ENCODE measurements at places on chromosomes 2 and 18. TPM values are rescaled to one million over a fixed set of nuclear protein-coding genes. Genes with fewer than 3 reads are reported as not detected.

DNA sequence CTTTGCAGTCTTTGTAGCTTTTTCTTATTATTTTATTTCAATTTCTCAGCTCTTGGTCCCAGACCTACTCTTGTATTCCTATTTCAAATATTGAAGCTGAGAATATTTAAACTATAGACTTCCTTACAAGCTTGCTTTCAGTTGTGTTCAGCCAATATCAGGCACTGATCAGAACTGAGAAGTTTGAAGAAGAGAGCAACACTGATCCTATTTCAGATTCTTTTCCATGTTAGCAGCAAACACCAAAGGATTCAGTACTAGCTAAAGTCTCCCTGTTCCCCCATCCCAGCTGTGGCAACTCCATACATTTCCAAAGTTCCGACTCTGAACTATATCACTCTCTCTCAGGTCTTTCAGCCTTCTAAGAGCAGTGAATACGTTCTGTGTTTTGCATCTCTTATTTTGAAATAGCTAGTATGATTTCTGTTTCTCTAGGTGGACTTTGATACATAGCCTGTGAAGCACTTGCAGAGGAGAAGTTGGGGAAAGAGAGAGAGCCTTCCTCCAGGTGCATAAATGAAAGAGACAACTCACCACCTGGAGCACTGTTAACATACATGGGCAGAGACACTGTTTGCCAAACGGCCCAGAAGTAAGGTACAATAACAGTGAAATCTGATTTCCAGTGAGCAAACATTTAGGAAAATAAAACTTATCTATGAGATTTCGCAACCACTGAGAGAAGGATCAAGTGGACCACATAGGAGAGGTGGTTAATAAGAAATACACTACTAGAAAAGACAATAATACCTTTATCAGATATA lies 135.0 kb upstream of the ZNF804A start:
- no peak for DNase-seq

DNA sequence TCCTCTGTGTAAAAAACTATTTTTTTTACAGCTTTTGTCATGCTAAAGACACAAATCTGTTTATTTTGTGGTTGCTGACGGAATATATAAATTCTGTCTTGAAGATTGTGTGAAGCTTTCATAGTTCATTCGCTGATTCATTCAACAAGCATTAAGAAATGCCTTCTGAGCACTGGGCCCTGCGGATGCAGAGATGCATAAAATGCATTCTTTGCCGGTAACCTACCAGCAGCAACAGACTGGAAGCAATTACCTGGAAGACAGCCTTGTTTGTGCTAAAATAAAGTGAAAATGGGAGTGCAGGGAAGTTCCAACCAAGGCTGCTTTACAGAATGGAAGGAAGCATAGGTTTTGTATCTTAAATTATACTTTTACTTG lies 119.7 kb downstream of the PMAIP1 start:
- no peak for DNase-seq

DNA sequence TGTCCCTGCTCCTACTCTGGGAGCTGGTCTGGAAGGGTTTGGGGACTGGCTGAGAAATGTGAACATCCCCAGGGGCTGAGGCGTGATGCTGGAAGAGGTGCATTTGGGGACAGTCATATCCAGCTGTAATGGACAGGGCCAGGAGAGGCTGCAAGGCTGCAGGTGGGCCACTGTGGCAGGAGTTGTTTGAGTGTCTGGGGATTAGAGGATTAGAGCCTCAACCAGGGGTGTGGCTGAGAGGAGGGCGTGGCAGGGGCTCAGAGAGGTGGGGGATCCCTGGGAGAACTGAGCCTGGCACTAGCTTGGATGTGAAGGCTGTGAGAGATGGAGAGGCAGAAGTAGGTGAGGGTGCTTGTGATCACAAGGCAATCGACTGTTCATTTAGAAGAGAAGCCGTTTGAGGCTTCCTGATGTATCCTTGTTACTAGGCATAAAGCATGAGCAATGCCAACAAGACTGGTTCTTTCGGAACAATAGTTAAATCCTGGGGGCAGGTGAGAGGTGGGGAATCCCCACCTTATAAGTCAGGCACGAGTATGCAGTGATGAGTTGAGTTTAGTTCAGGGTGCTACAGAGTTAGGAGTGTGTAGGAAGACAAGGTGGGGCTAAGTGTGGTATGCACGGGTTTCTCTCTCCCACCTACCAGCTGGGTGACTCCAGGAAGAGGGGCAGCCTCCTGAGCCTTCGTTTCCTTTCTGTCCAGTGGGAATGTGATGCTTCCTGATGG lies 31.9 kb downstream of the SH3RF3 start:
- no peak for DNase-seq

GRCh38 chr18:22998344-22998743 lies 65.2 kb downstream of the RBBP8 start:
- no peak for DNase-seq

The TRIM43 gene
- not detected for total RNA-seq

GRCh38 chr18:8140841-8141501 lies 468.3 kb upstream of the RAB12 start:
- DNase-seq: no peak

The MOCOS gene
- 1.8 TPM for total RNA-seq

DNA sequence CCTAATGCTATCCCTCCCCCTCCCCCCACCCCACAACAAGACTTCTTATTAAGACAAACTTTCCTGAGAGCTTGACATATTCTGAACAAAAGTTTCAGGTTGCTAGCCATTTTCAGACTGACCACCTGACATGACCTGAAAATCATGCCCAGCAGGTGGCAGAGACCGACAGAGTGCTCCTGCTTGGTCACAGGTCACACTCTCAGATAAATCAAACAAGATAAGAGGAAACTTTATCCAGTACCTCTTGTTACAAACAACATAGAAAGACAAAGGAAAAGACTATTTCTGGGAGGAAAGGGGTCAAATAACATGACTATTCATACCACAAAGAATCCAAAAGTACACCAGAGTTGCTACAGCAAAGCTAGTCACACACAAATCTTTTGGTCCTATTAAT lies 107.4 kb downstream of the TMEM200C start:
- no peak for DNase-seq

The CREB1 gene
- total RNA-seq: 28.1 TPM

The SERPINB12 gene
- total RNA-seq: not detected
